Amygdala (tissue), 56 donors: ENCODE measurements at places on chromosomes 1 and 21.

- DNase-seq, result peak; percentile 50
Observed at GRCh38 chr1:65309304-65310077, at the start of gene DNAJC6. Gene DNAJC6 (plus strand): TSS chr1:65309543. CDS start chr1:65309746, 203 bp downstream.

- DNase-seq, result no peak
Observed at GRCh38 chr1:46137916-46138315, 5.5 kb upstream of the PIK3R3 start.

- DNase-seq, result no peak
Observed at GRCh38 chr1:6218375-6219164, 12.7 kb downstream of the RNF207 start.

- no peak for DNase-seq
Observed at GRCh38 chr1:31234123-31234708, 5.5 kb downstream of the NKAIN1 start.

- no peak for DNase-seq
Observed at GRCh38 chr1:2642131-2642559, 9.3 kb upstream of the MMEL1 start.

- no peak for DNase-seq
Observed at GRCh38 chr1:27113861-27114260, 41.1 kb downstream of the SLC9A1 start.

DNA sequence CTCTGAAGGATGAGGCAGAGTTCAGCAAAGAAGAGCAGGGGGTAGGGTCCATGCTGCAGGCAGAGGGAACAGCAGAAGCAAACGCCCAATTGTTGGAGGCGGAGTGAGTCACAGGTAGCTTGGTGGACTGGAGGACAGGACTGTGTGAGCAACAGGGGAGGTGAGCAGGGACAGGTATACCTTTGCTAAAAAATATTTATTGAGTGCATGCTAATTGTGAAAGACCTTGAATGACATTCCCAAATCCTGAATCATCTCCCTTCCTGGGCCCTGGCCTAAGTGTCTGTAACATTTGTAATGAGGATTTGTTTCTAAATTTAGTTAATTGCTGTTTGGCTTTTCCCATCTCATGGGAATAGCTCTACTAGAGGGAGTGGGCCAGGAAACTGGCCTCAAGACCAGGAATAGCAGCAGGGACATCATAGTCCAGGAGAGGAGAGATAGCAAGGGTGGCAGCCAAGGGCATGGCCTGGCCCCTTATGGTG, 123.7 kb downstream of the FOXD2 start:
- no peak for DNase-seq

GRCh38 chr21:36767096-36767495, 68.2 kb downstream of the SIM2 start:
- no peak for DNase-seq

DNA sequence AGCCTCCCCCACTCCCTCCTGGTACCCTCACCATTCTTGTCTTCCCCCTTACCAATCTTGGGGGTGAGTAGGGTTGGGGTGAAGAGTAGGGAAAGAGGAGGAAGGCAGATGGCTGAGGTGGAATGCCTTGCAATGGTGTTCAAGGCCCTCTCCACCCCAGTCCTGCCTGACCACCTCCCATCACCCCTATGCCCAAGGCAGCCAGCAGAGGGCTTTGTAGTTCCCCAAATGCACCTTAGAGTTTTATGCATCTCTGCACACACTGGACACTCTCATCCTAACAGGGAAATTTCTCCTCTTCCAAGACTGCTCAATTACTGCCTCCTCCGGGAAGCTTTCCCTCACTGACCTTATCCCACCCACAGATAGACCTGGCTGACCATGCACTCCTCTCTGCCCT, 15.4 kb downstream of the KIF17 start:
- DNase-seq, result no peak

DNA sequence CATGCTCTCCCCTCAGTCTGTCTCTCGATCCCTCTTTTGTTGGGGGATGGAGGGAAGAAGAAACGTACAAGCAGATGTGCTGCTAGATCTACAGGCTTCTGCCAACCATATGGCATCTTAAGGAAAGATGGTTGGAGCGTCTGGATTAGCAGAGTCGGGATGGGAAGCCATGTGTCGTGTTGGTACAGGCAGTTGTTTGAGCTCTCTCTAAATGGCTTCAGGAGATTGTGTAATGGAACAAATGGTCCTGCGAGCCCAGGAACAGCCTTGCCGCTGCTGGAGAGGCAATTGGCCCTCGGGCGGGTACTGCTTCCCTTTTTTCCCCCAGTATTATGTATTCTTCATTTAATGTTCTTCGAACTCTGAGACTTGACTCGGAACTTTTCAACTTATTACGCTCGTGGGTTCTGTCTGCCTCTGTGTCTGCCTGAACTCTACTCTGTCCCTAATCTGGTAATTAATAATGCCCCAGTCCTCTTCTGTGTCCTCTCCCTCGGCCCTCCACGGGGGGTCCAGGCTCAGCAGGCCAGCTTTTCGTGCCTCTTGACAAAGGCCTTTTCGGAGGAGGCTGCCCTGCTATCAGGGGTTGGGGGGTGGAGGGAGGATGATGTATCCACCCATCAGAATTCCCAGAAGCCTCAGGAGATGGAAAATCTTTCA, 215.3 kb downstream of the SDCCAG8 start:
- DNase-seq, result no peak

DNA sequence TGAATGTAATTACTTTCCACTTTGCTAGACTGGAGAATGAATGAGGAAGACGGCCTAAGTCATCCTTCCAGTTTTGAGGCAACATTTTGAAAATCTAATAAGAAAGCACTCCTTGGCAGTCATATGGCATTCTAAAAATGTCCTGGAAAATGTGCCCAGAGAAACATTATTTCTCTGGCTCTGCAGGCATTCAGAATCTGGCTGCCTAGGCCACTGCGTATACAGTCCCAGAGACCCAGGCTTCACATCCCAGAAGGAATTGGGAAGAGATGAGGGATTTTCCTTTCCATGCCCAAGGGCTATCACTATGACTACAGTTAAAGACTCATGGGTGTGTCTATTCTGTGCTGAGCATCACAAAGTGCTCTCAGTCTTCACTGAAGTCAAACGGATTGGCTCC, 92.9 kb downstream of the BEND5 start:
- DNase-seq, result no peak

DNA sequence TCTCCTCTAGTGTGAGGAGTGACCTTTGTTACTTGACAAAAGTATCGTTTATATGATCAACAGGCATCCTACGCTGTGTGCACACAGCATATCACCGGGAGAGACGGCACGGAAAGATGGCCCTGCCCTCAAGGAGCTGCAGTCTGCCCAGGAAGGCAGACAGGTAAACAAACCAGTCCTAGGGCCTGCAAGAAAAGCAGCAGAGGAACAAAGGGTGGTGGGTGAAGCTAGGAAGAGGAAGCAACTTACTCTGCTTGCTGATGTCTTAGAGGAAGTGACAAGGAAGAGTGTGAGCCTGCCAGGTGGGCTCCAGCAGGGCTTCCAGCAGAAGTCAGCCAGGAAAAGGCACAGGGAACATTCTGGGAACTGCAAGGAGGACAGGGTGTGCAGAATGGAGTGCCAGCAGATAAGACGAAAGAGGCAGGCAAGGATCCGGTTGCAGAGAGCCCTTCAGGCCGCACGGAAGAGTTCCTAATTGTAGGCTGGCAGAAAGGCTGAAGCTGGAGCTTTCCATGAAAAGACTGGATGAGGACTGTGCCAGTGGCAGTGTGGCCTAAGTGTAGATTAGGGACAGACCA, 106.7 kb downstream of the SLC45A1 start:
- DNase-seq, result no peak

DNA sequence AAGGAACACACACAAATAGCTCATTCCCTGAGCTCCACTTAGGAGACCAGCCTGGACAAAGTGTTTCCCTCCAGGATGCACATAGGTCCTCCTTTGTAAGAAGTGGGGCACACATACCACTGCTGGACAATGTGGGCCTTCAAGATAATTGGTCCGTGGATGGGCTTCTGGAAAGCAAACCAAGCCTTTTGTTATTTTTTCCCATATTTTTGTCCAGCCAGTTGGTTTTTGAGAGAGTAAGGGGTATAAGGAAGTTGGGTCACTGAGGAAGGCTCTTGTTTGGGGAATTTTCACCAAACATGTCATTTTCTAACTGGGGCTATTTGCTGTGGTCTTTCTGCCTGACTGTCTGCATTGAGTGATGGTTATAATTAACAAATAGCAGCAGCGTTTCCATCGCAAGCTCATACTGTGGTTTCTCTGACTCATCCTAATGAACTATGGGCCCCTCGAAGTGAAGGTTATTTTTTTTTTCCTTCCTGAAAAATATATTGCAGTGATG, 306.3 kb upstream of the DUSP10 start:
- no peak for DNase-seq

- no peak for DNase-seq
Observed at GRCh38 chr1:200741551-200742207, 3.0 kb downstream of the CAMSAP2 start.

DNA sequence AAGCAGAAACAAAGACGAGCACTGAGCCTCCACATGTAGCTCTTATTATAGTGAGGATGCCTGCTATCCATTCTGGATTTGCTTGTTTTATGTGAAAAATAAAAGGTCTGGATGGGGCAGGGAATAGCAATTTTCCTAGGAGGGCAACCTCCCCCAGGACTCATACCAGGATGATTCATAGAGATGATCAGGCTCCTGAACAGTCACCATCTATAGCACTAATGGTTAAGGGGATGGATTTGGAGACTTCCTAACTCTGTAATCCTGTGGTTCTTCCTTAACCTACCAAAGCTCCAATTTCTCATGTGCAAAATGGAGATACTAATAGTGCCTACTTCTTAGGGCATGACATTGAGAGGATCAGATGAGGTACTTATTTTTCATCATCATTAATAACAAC, 34.5 kb upstream of the CD58 start:
- DNase-seq, result no peak

DNA sequence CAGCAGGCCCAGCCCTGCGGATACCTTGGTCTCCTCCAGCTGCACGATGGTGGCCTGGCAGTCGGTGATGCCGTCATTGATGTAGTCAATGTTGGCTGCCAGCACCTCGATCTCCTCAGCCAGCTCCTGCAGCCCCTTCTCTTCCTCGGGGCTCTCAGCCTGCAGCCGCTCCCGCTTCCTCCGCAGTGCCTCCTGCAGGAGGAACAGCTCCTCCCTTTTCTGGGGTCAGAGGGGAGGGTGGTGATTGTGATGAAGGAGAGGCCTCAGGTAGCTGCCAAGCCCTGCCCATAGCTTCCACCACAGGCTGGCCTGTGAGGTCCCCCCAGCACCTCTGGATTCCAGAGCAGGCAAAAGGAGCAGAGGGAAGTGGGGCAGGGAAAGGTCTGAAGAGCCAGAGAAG, 33.4 kb downstream of the KIF21B start:
- no peak for DNase-seq

DNA sequence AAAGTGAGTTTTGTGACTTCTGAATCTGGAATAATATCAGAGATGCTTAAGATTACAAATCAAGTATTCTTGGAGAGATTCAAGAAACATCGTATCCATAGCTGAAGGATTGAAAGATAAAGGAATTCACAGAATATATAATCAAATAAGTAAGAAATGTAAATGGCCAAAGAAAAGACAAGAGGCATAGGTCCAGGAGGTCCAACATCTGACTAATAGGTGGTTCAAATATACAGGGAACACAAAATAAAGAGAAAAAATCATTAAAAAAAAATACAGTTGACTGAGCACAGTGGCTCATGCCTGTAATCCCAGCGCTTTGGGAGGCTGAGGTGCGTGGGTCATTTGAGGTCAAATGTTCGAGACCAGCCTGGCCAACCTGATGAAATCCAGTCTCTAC, 6.6 kb upstream of the MIS18A start:
- DNase-seq, result no peak

- no peak for DNase-seq
Observed at GRCh38 chr21:46155514-46156377, at the start of gene FTCD. Gene FTCD (minus strand): TSS chr21:46155579. CDS start chr21:46155523, 56 bp downstream.

GRCh38 chr1:62381831-62382657, 54.8 kb upstream of the USP1 start:
- no peak for DNase-seq

GRCh38 chr1:60655679-60656355, 426.5 kb upstream of the NFIA start:
- no peak for DNase-seq

DNA sequence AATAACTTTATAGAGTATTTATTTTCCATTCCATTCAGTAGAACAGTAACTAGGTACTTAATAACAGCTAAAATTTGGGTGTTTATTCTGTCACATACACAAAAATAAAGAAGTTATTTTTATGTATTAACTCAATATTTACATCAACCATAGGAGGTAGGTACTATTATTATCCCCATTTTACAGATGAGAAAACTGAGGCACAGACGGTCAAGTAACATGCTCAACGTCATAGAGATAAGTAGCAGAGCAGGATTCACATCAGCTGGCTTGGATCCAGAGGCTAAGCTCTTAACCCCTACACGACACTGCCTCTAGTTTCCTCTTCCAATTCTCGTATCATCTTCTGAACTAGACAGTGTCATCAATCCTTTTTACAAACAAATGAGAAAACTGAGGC, 9.3 kb downstream of the ZBTB21 start:
- no peak for DNase-seq

GRCh38 chr1:242139442-242139841, 140.5 kb upstream of the MAP1LC3C start:
- DNase-seq, result no peak

GRCh38 chr1:180916012-180916770, 3.5 kb downstream of the KIAA1614 start:
- DNase-seq, result no peak

GRCh38 chr21:32826329-32827167, 55.0 kb upstream of the PAXBP1 start:
- no peak for DNase-seq

DNA sequence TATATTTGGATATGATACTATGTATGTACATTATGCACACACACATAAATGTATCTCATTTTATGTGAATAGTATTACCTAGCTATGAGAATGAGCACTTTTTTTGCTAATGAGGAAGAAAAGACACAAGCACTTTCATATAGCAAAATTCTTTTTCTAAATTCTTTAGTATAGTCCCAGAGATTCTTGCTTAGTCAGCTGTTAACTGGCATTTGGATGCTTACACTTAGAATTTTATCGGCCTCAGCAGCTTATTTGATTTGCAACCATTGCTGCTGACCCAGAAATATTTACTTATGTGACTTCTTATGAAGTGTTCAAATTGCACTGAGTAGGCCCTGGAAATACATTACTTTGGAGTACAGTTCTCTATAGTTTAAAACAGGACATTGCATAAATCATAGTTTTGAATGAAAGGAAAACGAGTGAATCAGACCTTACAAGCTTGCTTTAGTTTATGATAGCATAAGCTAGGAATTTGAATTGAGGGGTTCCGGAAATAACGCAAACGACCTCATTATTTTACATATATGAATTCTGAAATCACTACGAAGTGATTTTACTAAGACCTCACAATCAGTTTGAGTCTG, 653.9 kb upstream of the NEGR1 start:
- no peak for DNase-seq

DNA sequence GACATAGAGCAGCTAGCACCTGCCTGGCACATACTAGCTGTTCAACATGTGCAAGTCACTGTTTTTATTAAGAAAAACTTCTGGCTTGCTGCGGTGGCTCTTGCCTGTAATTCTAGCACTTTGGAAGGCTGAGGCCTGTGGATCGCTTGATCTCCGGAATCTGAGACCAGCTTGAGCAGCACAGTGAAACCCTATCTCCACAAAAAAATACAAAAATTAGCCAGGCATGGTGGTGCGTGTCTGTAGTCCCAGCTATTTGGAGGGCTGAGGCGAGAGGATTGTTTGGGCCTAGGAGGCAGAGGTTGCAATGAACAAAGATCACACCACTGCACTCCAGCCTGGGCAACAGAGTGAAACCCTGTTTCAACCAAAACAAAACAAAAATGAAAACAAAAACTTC, 27.7 kb upstream of the C8B start:
- DNase-seq, result no peak
